ELF-1 (cell line): ENCODE measurements at places on chromosomes 7 and 10.
A peak's percentile ranks its signal among the peaks of the same experiment; 100 is the strongest.

DNA sequence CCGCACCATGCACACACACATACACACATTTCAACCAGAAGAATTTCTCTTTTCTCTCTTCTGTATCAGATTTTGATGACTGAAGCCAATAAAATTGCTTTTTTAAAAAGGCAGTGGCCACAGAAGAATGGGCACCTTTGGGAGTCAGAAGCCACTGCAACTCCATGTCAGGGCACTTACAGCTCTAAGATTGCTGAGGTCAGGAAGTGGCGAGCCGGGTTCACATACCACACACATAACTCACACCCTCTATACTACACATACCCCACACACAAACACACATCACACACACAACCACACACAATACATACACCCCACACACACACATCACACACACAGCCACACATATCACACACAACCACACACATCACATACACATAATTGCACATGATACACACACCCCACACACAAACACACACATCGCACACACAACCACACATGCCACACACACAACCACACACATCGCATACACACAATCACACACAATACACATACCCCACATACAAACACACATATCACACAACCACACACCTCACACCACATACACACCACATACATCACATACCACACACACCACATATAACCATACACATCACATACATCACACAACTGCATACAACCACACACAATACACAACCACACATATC lies 31.2 kb downstream of the GPRIN2 start:
- DNase-seq, result no peak

DNA sequence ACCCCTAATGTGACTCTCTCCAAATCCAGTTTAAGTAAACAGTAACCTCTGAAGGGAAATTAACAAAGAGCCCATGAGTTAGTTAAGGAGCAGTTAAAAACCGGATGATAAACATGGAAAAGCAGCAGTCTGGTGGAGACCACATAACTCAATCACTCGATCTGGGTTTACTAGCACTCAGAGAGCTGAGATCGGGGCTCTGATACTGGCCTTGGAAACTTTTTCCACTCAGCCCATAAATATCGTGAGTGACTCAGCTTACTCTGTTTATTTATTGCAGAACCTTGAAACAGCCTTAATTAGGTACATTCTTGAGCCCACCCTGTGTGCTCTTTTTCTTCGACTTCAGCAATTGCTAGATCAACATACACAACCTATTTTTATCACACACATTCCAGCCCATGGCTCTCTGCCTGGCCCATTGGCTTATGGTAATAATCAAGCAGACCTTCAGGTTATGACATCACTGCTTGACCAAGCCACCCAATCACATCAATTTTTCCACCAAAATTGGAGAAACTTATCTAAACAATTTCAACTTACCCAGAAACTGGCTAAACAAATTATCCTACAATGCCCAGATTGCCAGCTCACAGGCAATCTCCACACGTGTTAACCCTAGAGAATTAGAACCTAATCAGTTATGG lies 82.2 kb upstream of the GPR22 start:
- DNase-seq, result peak; percentile 9

DNA sequence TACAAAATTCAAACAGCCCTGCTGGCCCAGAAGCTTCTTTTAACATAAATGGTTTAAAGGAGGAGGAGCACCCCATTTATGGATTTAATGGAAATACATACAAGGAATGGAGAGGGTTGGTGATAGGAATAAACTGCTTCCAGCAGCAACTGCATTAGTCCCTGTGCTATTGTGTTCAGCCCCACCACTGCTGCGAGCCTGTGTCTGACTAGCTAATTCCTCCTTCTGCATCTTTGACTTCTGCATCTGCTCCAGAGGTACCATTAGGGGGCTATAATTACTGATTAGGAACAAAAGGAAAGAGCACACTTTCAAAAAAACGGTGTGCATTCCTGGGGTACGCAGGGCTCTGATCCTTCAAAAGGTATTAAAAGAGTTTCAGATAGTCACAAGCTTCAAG lies 24.8 kb downstream of the CDCA7L start:
- DNase-seq, result no peak

- peak; percentile 52 for DNase-seq
Observed at GRCh38 chr7:22728401-22729029, 1.5 kb downstream of the IL6 start.

DNA sequence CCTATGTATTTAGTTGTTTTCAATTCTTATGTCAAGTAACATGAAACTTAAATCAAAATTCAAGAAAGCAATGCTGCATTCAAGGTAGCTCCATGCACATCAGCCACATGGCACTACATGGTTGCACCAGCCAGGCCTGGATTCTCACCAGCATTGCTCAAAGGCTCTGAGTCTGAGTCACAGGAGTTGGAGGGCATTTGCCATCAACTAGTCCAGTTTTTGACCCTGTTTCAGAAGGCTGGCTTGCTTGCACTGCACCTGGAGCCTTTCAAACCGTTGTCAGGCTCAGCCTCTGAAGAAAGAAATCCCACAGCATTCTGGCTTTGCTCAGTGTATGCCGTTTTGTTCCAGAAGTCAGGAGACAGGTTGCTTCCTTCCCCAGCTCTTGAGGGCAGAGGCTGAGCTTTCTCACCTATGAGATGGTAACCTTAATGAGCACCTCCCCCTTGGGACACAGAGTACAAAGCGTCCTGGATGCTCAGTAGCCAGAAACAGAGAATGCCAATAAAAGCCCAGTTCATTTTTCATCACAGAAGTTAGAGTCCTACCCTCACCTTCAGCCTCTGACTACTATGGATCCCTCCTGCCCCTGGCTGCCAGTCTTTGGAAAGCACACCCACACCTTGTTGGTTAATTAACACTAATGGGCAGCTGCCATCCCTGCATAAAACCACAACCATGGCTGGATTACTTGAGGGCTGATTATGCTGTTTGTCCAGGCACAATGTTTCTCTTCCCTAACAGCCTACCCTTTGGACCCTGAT lies 288.4 kb upstream of the LRRTM3 start:
- no peak for DNase-seq

- DNase-seq, result no peak
Observed at GRCh38 chr10:112605063-112605462, 158.0 kb downstream of the VTI1A start.

GRCh38 chr10:58590152-58590840 lies 77.6 kb downstream of the BICC1 start:
- DNase-seq, result no peak

- DNase-seq, result no peak
Observed at GRCh38 chr7:16721541-16721940, 32.0 kb upstream of the TSPAN13 start.

- DNase-seq, result no peak
Observed at GRCh38 chr7:18590744-18591340, 95.3 kb downstream of the HDAC9 start.

- DNase-seq, result no peak
Observed at GRCh38 chr10:96850825-96851224, 18.7 kb downstream of the LCOR start.

GRCh38 chr10:44967616-44968015 lies 8.0 kb downstream of the RASSF4 start:
- DNase-seq, result no peak

DNA sequence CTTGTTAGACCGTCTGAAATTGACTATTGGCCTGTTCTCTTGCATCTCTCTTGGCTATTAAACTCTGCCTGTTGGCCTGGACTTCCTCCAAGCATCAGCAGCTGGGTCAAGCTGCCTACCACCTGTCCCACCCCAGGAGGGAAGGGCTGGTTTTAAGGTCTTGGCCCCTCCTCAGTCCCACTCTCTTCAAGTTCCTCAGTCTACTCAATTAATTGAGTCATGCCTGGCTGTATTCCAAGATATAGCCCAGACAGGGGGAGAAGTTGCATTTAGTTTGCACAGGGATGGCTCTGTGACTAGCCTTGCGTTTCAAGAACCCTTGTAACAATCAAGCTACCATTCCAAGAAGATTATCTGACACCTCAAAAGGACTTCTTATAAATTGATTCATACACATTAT lies 113.8 kb upstream of the GLI3 start:
- no peak for DNase-seq

DNA sequence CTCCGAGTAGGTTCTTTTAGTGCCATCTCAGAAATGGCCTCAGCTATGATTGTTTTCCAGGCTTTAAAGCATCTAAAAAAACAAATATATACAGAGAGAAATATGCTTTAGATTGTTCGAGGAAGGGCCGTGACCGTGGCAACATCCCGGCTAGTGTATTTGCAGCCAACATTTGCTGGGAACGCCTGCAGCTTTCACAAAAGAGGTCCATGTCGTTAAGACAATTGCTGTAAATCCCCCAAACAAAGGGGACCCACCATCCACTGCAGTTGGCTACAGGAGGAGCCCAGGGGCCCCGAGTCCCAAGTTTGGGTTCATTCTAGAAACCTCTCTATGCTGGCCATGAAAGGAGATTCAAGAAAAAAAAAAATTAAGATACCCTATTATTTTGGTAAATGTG lies 152.8 kb upstream of the TCF7L2 start:
- DNase-seq, result no peak

- DNase-seq, result no peak
Observed at GRCh38 chr7:129144834-129145668, 544 bp downstream of the TSPAN33 start.

- DNase-seq, result peak; percentile 90
Observed at GRCh38 chr10:118595598-118596425, at the start of gene PRLHR. Gene PRLHR, minus strand, starts transcription at chr10:118595648. Its CDS starts 404 bp downstream, at chr10:118595244.

GRCh38 chr10:79403441-79404230 lies 41.8 kb downstream of the ZCCHC24 start:
- DNase-seq, result peak; percentile 43
